H1 (cell line): ENCODE measurements at places on chromosomes 16 and 17.

DNA sequence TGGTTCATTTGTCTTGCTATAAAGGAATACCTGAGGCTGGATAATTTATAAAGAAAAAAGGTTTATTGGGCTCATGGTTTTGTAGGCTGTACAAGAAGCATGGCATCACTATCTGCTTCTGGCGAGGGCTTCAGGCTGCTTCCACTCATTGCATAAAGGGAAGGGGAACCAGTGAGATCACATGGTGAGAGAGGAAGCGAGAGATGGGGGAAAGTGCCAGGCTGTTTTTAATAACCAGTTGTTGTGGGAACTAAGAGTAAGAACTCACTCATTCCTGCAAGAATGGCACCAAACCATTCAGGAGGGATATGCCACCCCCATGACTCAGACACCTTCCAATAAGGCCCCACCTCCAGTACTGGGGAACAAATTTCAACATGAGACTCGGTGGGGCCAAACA is 24.3 kb downstream of the SPECC1 start:
- no peak overlapping the region for H3K27ac ChIP-seq
- DNase-seq: no peak
- no peaks in the 10 kb centered on the region for H3K4me1 ChIP-seq
- no peaks in the 10 kb centered on the region for H3K27me3 ChIP-seq
- no peak overlapping the region for H3K4me3 ChIP-seq

DNA sequence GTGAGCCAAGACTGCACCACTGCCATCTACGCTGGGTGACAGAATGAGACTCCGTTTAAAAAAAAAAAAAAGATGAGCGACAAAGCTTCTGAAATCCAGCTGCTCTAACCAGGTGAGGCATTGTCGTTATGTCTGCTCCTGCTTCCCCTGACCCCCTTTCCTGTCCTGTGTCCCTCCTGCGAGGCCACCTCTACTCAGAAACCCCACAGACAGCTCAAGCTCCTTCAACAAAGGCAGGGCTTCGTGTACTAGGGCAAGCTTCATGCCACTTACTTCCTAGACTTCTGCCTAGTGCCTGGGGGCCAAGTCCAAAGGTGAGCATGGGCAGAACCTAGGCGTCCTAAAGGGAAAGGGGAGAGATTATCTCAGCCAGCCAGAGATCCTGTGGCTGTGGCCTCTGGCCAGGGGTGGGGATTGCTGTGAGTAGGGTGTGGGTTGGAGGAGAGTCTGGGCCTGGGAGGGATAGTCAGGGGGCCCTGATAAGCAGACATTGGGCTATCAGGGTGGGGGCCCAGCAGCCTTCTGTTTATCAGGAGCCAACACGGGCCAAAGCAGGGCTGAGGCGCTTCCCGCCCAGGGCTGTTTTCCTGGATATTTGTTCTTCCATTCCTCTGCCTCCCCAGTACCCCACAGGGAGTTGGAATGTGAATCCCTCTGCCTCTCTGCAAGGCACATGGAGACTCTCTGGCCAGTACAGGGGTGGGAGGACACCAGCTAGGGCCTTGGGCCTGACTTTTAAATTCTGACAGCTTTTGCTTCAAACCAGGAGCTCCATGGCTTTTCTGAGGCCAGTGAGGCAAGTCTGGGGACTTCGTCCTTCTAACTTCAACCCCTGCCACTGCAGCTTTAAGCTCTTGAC is 10.4 kb downstream of the ERAL1 start:
- no peaks in the 10 kb centered on the region for H3K27me3 ChIP-seq
- H3K36me3 ChIP-seq: peaks cover 6% of the 10 kb centered on the region; the same call in 1 of the 2 replicates
- H3K27ac ChIP-seq: no peak overlapping the region
- no peaks in the 10 kb centered on the region; the same call in 1 of the 2 replicates for H3K4me1 ChIP-seq
- H3K4me3 ChIP-seq: no peak overlapping the region

DNA sequence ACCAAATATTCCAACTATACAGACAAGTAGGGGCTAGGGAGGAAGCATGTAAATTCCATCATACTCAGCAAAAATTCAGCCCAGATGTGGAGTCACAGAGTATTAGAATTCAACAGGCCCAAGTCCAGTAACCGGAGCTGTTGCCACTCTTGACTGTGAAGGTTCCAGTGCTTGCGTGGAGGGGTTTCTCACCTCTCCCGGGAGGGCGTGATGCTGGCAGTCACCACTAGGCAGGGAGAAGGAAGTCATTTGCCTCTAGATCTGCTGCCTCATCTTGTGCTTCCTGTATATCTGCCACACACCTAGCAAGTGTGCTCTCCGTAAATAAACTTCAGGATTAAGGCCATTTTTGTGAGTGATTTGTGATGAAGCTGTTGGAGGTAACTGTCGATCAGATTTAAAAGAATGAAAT is 1.0 kb upstream of the CKLF start:
- no peak for DNase-seq
- H3K36me3 ChIP-seq: no peaks in the 10 kb centered on the region
- no peak overlapping the region for H3K27ac ChIP-seq
- peaks cover 12% of the 10 kb centered on the region for H3K4me1 ChIP-seq

GRCh38 chr16:83136419-83136818 is 509.6 kb downstream of the CDH13 start:
- no peak overlapping the region for H3K4me3 ChIP-seq
- no peaks in the 10 kb centered on the region for H3K4me1 ChIP-seq
- DNase-seq: no peak
- no peaks in the 10 kb centered on the region for H3K36me3 ChIP-seq
- H3K27ac ChIP-seq: no peak overlapping the region

- H3K4me3 ChIP-seq: no peak overlapping the region
- no peak overlapping the region for H3K27ac ChIP-seq
- no peaks in the 10 kb centered on the region for H3K4me1 ChIP-seq
- no peaks in the 10 kb centered on the region for H3K36me3 ChIP-seq
Measured at GRCh38 chr16:79659344-79659743, 58.8 kb upstream of the MAF start.

DNA sequence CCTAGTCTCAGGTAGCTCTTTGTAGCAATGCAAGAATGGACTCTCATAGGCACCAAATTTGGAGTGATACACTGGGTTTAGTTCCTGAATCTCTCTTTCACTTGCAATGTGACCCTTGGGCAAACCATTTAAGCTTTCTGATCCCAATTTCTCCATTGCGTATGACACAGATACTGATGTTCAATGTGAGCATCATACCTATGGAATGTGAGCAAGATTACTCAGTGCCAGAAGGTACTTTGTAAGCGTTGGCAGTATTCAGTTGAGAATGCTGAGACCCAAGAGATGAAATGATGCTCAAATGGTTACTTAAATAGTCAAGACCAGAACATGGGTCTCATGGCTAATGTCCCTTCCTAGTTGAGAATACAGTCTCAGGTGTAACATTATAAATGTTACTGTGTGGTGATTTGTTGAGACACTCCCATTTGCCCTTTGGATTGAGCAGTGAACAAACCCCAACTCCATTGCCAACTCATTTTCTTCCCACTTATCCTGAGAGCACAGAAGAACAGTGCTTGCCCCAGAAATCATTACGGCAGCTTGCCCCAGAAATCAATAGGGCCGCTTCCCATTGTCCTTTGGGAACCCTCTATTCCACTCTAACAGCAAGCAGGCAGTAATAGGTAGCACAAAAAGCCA is 134.1 kb downstream of the SOX9 start:
- DNase-seq: no peak
- no peaks in the 10 kb centered on the region for H3K4me1 ChIP-seq
- H3K27me3 ChIP-seq: no peaks in the 10 kb centered on the region
- no peak overlapping the region for H3K27ac ChIP-seq
- no peak overlapping the region for H3K4me3 ChIP-seq
- no peaks in the 10 kb centered on the region for H3K36me3 ChIP-seq
